ENCODE measurements at places on chromosomes 2 and 18. TPM values are rescaled to one million over a fixed set of nuclear protein-coding genes. Genes with fewer than 3 reads are reported as not detected.

The OR6B2 gene
- total RNA-seq: not detected

DNA sequence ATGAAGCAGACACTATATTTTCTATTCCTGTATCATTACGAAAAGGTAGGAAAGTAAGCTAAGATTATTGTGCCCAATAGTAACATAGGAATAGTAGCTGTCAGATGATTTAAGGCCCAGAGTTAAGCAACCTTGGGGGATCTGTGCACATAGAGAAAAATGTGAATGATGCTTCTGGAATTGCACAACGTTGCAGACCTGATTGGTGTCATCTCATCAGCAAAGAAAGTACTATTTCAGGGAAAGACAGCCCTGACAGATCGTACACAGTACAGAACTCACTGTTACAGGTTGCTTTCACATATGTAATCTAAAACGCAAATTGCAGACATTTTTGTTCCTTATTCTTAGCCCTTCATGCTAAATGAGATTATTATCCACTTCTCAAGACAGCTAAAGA lies 535.9 kb downstream of the TRIB2 start:
- no peak for DNase-seq

DNA sequence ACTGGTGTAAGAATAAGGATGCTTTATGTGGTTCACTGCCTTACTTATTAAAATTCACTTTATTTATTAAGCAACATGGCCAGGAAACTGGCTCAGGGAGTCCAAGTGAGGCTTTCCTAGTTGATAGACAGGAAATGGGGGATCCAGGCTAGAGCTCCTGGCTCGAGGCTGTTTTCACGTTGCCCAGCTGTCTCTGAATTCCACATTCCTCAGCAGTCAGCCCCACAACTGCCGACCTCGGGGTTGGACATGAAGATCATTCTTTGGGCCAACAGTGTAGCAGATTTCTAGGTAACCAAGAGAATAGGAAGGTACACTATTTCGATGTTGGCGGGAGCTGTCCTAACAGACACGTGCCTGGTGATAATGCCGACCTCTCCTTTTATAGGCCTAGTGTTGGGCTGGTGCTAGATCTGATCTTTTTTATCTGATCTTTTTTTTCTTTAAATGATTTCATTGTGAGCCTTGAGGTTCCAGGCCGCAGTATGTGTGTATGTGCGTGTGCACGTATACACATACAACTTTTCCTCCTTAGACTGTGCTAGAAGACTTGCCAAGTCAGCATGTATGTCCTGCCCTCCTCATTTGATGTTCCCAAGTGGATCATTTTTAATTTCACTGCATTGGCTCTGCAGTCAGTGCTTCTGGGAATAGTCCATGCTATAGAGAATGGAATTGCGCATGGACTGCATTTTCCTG lies 103.5 kb downstream of the CABLES1 start:
- DNase-seq: no peak

DNA sequence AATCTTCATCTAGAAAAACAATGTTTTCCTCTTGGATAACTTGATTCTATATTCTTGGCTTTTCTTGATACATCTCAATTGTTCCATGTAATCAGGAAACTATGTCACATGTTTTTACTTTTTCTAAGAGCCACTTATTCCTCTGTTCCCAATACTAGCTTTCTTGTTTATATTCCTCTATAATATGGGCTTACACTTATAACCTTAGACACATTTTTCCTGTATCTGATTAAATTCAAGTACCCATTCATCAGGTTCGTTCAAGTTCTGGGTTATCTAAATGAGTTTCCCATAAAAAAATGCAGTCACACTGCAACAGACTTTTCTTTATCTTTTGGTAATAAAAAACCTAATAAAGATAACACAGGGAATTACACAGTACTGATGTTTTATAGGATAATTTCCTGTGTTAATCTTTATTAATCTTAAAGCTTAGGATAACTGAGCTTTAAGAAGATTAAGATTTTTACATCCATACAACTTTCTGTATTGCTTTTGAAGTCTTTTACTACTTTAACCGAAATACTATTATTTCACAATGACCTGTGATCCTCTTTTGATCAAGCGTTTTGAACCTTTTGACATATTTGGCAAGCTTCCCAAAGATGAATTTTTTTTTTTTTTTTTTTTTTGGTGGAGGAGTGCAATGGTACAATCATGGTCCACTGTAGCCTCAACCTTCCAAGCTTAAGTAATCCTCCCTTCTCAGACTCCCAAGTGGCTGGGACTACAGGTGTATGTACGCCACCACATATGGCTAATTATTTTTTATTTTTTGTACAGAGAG lies 44.3 kb upstream of the C2orf66 start:
- DNase-seq: no peak

The SLC4A3 gene
- 5.8 TPM for total RNA-seq

- DNase-seq: no peak
Measured at GRCh38 chr2:111042772-111043771, 77.6 kb upstream of the BCL2L11 start.

The RAB27B gene
- 27.8 TPM for total RNA-seq

GRCh38 chr2:11375689-11376027 lies 31.2 kb upstream of the ROCK2 start:
- no peak for DNase-seq

DNA sequence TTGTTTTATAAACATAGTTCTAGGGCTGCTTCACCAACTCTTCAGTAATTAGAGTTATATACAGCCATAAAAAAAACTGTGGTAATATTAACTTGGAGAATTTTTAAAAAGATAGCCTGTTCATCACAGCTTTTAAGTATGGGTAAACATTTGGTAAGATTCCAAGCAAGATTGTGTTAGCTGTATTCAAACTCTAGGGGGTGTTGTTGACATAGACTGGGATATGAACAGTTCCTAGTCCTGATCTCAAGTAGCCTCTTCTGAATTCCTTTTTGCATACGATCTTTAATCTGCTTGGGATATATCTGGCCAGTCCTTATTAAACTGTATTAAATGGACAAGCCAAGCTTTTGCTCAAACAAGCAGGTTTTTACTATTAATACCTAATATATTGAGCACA lies 13.4 kb downstream of the NOP58 start:
- no peak for DNase-seq

- no peak for DNase-seq
Measured at GRCh38 chr2:27993402-27993787, 102.9 kb downstream of the BABAM2 start.
